ENCODE measurements at places on chromosomes 7 and 10. TPM values are rescaled to one million over a fixed set of nuclear protein-coding genes. Genes with fewer than 3 reads are reported as not detected.

The CALHM1 gene
- not detected for total RNA-seq

DNA sequence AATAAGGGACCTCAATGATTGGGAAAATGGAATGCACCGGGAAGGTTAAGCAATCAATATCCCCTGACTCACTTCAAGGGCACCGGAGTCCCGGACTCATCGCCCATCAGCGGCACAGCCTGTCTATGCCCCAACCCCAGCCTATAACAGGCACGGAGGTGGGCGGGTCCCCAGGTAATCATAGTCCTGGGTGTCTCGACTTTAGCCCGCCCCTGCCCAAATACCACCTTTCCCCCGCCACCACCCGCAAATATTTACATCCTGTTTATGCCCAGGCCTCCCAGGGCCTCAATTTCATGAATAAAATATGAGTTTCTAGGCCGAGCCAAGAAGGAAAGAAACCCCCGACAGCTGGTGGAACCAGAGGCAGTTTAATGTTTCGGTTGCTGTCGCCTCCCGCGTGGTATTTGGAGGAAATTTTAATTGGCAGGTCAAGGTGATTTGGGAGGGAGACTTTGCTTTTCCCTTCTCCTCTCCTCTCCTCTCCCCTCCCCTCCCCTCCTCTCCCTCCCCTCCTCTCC lies 15.6 kb upstream of the RFC2 start:
- DNase-seq = peak; percentile 74

DNA sequence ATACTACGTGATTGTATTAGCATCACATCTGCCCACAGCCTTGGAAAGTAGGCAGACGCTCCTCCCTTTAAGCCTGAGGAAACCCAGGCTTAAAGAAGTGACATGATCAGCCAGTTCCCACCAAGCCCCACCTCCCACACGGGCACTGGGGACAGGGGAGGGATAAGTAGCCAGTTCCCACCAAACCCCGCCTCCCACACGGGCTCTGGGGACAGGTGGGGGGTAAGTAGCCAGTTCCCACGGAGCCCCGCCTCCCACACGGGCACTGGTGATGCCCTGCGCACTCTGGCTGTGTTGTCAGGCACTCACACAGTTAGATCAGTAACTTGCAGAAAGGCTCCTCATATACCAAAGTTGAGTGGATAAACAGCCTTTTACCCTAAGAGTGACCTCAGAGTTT lies 606.8 kb downstream of the PTPRN2 start:
- no peak for DNase-seq

- DNase-seq = no peak
Observed at GRCh38 chr10:30830315-30831230, 201.0 kb upstream of the LYZL2 start.

The TMEM236 gene
- 0.75 TPM for total RNA-seq

The ARHGEF5 gene
- 4.4 TPM for total RNA-seq

GRCh38 chr10:108327706-108328105 lies 1163.2 kb upstream of the SORCS1 start:
- DNase-seq = no peak

The C10orf105 gene
- total RNA-seq = 0.36 TPM

The UCMA gene
- total RNA-seq = not detected

DNA sequence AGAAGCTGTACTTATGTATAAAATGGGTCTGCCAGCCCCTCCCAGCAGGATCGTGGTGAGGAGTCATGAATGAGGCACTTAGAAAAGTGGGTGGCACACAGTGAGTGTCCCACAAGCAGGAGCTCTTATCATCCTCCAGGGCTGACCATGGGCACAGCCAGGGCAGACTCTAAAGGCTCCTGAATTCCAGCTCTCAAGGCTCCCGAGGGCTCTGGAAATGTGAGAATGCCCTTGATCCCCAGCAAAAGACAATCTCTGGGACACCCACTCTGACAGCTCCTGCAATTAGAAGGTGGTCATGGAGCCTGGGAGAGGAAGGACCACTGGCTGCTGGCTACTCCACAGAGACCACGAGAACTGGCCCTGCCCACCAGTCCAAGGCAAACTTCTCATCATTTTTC lies 1.6 kb downstream of the VSTM4 start:
- DNase-seq = no peak

The OR6V1 gene
- total RNA-seq = not detected

The STAG3 gene
- total RNA-seq = not detected

- no peak for DNase-seq
Observed at GRCh38 chr10:61406242-61406641, 46.9 kb downstream of the TMEM26 start.

The HHEX gene
- total RNA-seq = 4.0 TPM

GRCh38 chr10:74813381-74814259 lies 12.8 kb upstream of the KAT6B start:
- DNase-seq = no peak

GRCh38 chr7:120984406-120984805 lies 4.1 kb upstream of the CPED1 start:
- DNase-seq = no peak

The KAZALD1 gene
- 13.3 TPM for total RNA-seq
